ENCODE measurements at places on chromosomes 5 and 9. TPM values are rescaled to one million over a fixed set of nuclear protein-coding genes. Genes with fewer than 3 reads are reported as not detected.

The HMHB1 gene
- not detected for total RNA-seq

DNA sequence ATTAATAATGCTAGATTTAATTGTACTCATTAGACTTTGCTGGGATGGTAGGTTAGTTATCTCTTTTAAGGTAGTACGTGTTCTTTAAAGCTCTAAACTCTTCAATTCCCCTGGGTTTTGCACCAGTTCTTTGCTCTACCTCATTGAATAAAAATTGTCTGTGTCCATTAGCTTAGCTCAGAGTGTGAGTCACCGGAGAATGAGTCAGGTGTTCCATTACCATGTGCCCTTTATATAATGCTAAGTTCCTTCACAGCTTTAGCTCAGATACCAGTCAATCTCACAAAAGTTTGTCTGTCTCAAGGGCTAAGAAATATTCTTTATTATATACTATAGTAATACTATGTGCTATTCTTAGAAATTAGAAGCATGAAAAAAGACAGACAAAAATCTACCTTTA, 339.4 kb downstream of the PRELID2 start:
- H3K4me3 ChIP-seq: no peak overlapping the region
- DNase-seq: peak; percentile 89
- peak overlapping the region; percentile 48 for H3K27ac ChIP-seq
- no peaks in the 10 kb centered on the region for H3K27me3 ChIP-seq
- no peaks in the 10 kb centered on the region for H3K36me3 ChIP-seq

The INSL6 gene
- not detected for total RNA-seq

The ARL14EPL gene
- total RNA-seq: 22.9 TPM

- no peak overlapping the region for H3K4me3 ChIP-seq
- H3K36me3 ChIP-seq: no peaks in the 10 kb centered on the region
- H3K4me1 ChIP-seq: no peaks in the 10 kb centered on the region
- DNase-seq: no peak
- no peak overlapping the region for H3K27ac ChIP-seq
- H3K27me3 ChIP-seq: no peaks in the 10 kb centered on the region
Observed at GRCh38 chr9:90834828-90835595, 33.4 kb downstream of the SYK start.

The SPATA31A1 gene
- not detected for total RNA-seq

GRCh38 chr9:114072184-114073140, 5.6 kb downstream of the AMBP start:
- peaks cover 10% of the 10 kb centered on the region for H3K27me3 ChIP-seq
- no peak overlapping the region for H3K27ac ChIP-seq
- H3K4me1 ChIP-seq: no peaks in the 10 kb centered on the region

- H3K27ac ChIP-seq: no peak overlapping the region
- no peaks in the 10 kb centered on the region for H3K4me1 ChIP-seq
- 0 out of 2 replicates have a peak, but pooled peaks cover 5% of the 10 kb centered on the region for H3K36me3 ChIP-seq
- DNase-seq: no peak
- H3K27me3 ChIP-seq: no peaks in the 10 kb centered on the region
- no peak overlapping the region for H3K4me3 ChIP-seq
Observed at GRCh38 chr5:150058480-150059126, 27.8 kb downstream of the CSF1R start.

- no peak for DNase-seq
- H3K27me3 ChIP-seq: no peaks in the 10 kb centered on the region
- no peak overlapping the region for H3K27ac ChIP-seq
- H3K4me1 ChIP-seq: no peaks in the 10 kb centered on the region
- H3K36me3 ChIP-seq: no peaks in the 10 kb centered on the region
Observed at GRCh38 chr9:35835766-35836165, 6.7 kb downstream of the TMEM8B start.

The RAPGEF1 gene
- 43.0 TPM for total RNA-seq

The PCDHA7 gene
- not detected for total RNA-seq

GRCh38 chr5:32834251-32834650, 123.1 kb downstream of the NPR3 start:
- H3K4me3 ChIP-seq: no peak overlapping the region
- H3K36me3 ChIP-seq: no peaks in the 10 kb centered on the region
- H3K27ac ChIP-seq: no peak overlapping the region
- H3K27me3 ChIP-seq: peaks cover under 1% of the 10 kb centered on the region
- H3K4me1 ChIP-seq: no peaks in the 10 kb centered on the region

DNA sequence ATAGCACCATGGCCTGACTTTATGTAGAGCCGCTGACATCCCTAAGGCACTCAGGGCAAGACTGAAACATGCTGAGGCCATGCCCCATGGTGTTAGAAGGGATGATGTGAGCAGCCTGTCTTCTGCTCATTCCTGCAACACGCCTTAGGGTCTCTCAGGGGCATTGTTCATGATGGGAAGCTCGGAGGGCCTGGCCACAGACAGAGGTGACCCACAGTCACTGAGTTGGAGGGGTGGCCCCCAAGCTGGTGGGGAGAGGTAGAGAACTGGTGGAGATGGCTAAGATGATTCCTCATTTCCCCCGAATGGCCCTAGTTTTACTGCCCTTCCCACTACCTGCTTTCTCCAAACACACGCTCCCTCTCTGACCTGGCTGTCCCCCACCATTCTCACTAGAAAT, 135.2 kb downstream of the BARX1 start:
- H3K36me3 ChIP-seq: no peaks in the 10 kb centered on the region
- no peak for DNase-seq
- no peak overlapping the region for H3K4me3 ChIP-seq

- no peaks in the 10 kb centered on the region for H3K27me3 ChIP-seq
- no peaks in the 10 kb centered on the region for H3K36me3 ChIP-seq
- H3K4me3 ChIP-seq: no peak overlapping the region
- H3K27ac ChIP-seq: no peak overlapping the region
- no peaks in the 10 kb centered on the region for H3K4me1 ChIP-seq
- no peak for DNase-seq
Observed at GRCh38 chr9:111615928-111616327, 15.2 kb upstream of the DNAJC25 start.

The MOB3B gene
- 1.2 TPM for total RNA-seq

DNA sequence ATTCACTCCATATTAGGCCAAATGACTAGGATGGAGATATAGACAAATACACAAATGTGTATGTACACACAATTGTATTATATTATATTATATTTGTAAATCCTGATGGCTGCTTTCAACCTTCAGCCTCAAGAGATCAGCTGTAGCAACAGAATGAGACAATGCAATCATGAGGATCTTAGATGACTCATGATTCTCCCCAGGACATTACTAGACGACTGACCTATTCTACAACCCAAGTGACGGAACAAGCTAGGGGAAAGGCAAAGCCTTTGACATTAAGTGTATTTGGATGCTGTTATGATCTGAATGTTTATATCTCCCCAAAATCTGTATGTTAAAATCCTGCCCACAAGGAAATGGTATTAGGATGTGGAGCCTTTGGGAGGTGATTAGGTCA, 66.5 kb downstream of the COX7C start:
- no peak overlapping the region for H3K4me3 ChIP-seq
- no peaks in the 10 kb centered on the region for H3K4me1 ChIP-seq
- H3K27ac ChIP-seq: no peak overlapping the region
- no peaks in the 10 kb centered on the region for H3K27me3 ChIP-seq
- no peaks in the 10 kb centered on the region for H3K36me3 ChIP-seq

The PLAC8L1 gene
- 2.6 TPM for total RNA-seq

DNA sequence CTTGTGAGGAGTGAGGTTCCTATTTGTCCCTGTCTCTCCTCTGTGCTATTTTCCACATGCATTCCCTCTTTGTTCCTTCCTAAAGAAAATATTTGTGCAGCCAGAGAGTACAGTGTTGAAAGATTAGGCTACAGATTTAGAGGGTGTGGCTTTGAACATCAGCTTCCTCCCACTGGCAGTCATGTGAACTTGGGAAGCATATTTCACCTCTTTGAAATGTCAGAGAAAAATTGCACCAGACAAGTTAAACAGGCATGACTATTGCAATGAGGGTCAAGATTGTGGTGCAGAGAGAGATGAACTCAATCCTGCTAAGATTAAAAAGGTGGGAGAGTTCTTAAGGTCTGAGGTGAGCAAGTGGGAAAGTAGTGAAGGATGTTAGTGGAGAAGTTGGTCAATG, 641.0 kb downstream of the DNAH5 start:
- no peak for DNase-seq
- no peaks in the 10 kb centered on the region for H3K27me3 ChIP-seq
- H3K4me3 ChIP-seq: no peak overlapping the region
- H3K27ac ChIP-seq: no peak overlapping the region
- no peaks in the 10 kb centered on the region for H3K4me1 ChIP-seq

GRCh38 chr9:70411121-70411929, 3.1 kb downstream of the KLF9 start:
- H3K27ac ChIP-seq: no peak overlapping the region
- DNase-seq: no peak
- no peaks in the 10 kb centered on the region for H3K36me3 ChIP-seq
- H3K4me1 ChIP-seq: peaks cover 17% of the 10 kb centered on the region

GRCh38 chr5:115811406-115811805, 5.1 kb downstream of the CDO1 start:
- no peak overlapping the region for H3K27ac ChIP-seq
- H3K4me3 ChIP-seq: no peak overlapping the region
- DNase-seq: no peak
- peaks cover 13% of the 10 kb centered on the region for H3K4me1 ChIP-seq

- H3K4me3 ChIP-seq: no peak overlapping the region
- no peak for DNase-seq
- no peaks in the 10 kb centered on the region for H3K27me3 ChIP-seq
- no peaks in the 10 kb centered on the region for H3K36me3 ChIP-seq
Observed at GRCh38 chr9:6894135-6894534, 136.4 kb downstream of the KDM4C start.

GRCh38 chr5:166399781-166400180, 1891.7 kb upstream of the WWC1 start:
- no peaks in the 10 kb centered on the region for H3K36me3 ChIP-seq
- no peaks in the 10 kb centered on the region for H3K4me1 ChIP-seq
- no peak overlapping the region for H3K4me3 ChIP-seq
- DNase-seq: no peak
- no peaks in the 10 kb centered on the region for H3K27me3 ChIP-seq

- no peaks in the 10 kb centered on the region for H3K36me3 ChIP-seq
- no peak overlapping the region for H3K27ac ChIP-seq
- peaks cover 37% of the 10 kb centered on the region for H3K27me3 ChIP-seq
- no peaks in the 10 kb centered on the region for H3K4me1 ChIP-seq
Observed at GRCh38 chr5:111066261-111066938, 5.1 kb upstream of the TSLP start.

DNA sequence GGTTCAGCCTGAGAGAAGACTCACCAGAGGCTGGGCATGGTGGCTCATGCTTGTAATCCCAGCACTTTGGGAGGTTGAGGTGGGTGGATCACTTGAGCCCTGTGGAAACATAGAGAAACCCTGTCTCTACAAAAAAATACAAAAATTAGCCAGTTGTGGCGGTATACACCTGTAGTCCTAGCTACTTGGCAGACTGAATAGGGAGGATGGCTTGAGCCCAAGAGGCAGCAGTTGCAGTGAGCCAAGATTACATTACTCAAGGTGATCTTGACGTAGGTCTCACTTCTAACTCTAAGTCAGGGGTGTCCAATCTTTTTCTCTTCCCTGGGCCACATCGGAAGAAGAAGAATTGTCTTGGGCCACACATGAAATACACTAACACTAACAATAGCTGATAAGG, 16.2 kb upstream of the ATP6V1G1 start:
- DNase-seq: no peak
- no peaks in the 10 kb centered on the region for H3K27me3 ChIP-seq
- no peaks in the 10 kb centered on the region for H3K4me1 ChIP-seq
- H3K36me3 ChIP-seq: no peaks in the 10 kb centered on the region

DNA sequence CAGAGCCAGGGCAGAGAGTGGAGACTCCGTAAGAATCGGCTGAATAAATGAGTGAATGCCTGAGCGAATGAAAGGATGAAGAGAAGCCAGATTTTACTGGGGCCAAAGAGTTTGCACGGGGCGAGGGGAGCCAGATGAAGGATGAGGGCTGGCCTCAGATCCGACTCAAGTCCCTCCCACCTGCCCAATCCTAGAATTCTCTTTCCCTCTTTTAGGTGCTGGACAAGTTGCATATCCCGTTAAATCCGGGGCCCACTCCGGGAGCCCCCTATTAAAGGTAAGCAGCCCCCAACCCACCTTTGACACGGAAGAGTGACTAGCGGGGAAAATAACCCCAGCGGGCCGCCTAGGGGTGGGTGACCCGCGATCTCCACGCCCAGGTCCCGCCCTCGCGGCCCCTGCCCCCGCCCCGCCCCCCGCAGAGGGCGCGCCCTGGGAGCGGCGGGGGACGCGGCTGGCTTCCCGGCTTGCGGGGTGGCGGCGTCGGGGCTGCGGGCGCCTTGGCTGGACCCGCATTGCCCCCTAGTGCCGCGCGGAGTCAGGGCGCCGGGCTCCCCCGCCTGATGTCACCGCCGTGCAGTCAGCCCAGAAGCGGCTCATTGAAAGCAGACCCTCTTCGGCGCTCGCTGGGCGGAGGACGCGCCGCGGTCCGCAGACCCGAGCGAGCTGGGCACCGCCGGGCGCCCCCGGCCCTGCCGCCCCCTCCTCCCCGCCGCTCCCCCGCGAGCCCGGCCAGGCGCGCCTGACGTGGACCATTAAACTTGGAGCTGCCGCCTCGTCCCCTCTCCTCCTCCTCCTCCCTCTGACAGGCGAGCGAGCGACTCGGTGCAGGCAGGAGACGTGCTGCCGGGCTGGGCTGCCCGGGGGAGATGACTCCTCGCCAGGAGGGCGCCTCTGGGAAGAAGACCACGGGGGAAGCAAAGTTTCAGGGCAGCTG, at the start of gene ADRA1B:
TSS of gene ADRA1B (plus strand) at position 579 of the 937 bp plus-strand sequence. CDS start 424 bp downstream, outside the sequence.
- H3K4me1 ChIP-seq: peaks cover 12% of the 10 kb centered on the region
- no peak for DNase-seq
- H3K27ac ChIP-seq: no peak within 1 kb of the TSS
- H3K36me3 ChIP-seq: no peaks in the 10 kb centered on the region
- no peak within 1 kb of the TSS for H3K4me3 ChIP-seq
- peaks cover 16% of the 10 kb centered on the region for H3K27me3 ChIP-seq

The CDH6 gene
- 0.12 TPM for total RNA-seq

The CTXN3 gene
- total RNA-seq: not detected

The CFAP77 gene
- 0.98 TPM for total RNA-seq

The CCDC187 gene
- total RNA-seq: 4.6 TPM

GRCh38 chr9:89388084-89388867, 70.0 kb downstream of the SECISBP2 start:
- no peak overlapping the region for H3K27ac ChIP-seq
- no peaks in the 10 kb centered on the region for H3K27me3 ChIP-seq
- H3K4me3 ChIP-seq: no peak overlapping the region
- H3K4me1 ChIP-seq: no peaks in the 10 kb centered on the region
- peaks cover 9% of the 10 kb centered on the region for H3K36me3 ChIP-seq
- no peak for DNase-seq

The RXFP3 gene
- total RNA-seq: not detected

The PCDHB5 gene
- total RNA-seq: not detected

- no peak for DNase-seq
- H3K36me3 ChIP-seq: no peaks in the 10 kb centered on the region
- H3K4me3 ChIP-seq: no peak overlapping the region
- H3K27ac ChIP-seq: no peak overlapping the region
- H3K27me3 ChIP-seq: no peaks in the 10 kb centered on the region
Observed at GRCh38 chr9:33489066-33489465, 15.3 kb upstream of the NOL6 start.
